Mesenteric fat pad (tissue), 1 donor: ENCODE measurements at places on chromosomes 1 and 21. TPM values are rescaled to one million over a fixed set of nuclear protein-coding genes. Genes with fewer than 3 reads are reported as not detected.

FAM151A gene
- 0.84 TPM for total RNA-seq

TFF2 gene
- total RNA-seq, result not detected

PCAT6 gene
- 1.2 TPM for total RNA-seq

SLFNL1 gene
- total RNA-seq, result 0.22 TPM

KRTAP19-1 gene
- not detected for total RNA-seq

ZBTB37 gene
- total RNA-seq, result 14.5 TPM

SIM2 gene
- total RNA-seq, result not detected

HSPB7 gene
- total RNA-seq, result 342 TPM

SPATA1 gene
- 0.71 TPM for total RNA-seq

ZMYND12 gene
- 1.3 TPM for total RNA-seq

GCSAML gene
- 0.51 TPM for total RNA-seq

LCE2A gene
- not detected for total RNA-seq

OR2T29 gene
- total RNA-seq, result not detected
